Keratinocyte (primary cell): ENCODE measurements at places on chromosomes 5 and 9.

- no peak for DNase-seq
Measured at GRCh38 chr5:92401492-92401891, 1018.4 kb upstream of the ARRDC3 start.

- no peak for DNase-seq
Measured at GRCh38 chr9:85738509-85738908, 3.2 kb downstream of the AGTPBP1 start.

DNA sequence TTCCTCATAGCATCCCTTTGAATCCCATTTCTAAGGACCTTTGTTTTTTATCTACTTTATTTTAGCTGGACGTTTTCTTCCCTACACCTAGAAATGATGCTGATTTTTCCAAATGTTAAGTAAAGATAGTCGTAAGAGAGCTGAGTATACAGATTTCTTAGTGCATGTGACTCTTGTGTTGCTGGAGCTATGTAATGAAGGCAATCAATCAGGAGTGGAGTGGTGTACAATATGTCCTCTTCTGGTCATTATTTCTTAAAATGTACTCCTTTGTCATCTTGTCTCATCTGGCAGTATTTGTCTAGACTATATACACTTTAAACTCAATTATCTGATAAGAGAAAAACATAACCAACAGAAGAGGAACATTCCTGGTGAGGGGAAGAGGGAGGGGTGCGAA is 13.5 kb downstream of the GAPT start:
- DNase-seq: no peak

DNA sequence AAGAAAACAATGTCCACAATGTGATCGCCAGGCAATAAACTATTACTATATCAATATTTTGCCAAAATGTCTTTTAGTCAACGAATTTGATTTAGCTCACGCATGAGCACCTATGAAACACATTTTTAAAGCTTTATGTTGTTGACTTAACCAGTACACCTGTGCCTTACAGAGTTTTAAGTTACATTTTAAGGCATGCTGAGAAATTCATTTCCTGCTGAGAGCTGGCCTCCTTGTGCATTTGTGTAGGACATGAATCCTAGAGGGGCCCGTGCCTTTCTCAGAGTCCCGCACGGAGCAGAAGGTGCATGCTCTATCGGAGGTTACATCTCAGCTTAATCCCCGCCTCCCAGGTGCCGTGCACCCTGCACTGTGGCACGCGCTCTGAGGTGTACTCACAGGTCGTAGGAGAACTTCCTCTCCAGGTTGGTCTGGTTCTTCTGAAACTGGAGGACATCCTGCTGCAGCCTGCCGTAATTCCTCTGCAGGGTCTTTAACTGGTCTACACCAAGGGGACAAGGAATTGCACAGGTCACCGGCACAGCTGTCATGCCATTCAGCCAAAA is 53.2 kb downstream of the GOLM1 start:
- no peak for DNase-seq
